Activated CD8-positive, alpha-beta memory T cell treated with anti-CD3 and anti-CD28 coated beads, Interleukin-2, amount 50 U/mL, for 48 hours (primary cell): ENCODE measurements at places on chromosomes 7 and 10.

- DNase-seq, result no peak
Measured at GRCh38 chr10:4568731-4569130, 257.3 kb upstream of the AKR1E2 start.

- no peak for DNase-seq
Measured at GRCh38 chr10:71727105-71727737, 7.6 kb upstream of the C10orf105 start.

DNA sequence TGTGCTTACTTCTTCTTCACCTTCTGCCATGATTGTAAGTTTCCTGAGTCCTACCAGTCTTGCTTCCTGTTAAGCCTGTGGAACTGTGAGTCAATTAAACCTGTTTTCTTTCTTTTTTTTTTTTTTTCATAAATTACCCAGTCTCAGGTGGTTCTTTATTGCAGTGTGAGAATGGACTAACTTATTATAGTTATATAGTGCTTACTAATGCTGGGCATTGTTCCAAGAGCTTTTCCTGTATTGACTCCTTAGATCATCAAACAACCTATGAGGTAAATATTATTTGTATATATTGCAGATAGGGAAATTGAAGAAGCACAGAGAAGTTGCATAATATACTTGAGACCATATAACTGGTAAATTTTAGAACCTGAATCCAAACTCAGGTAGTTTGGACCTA lies 98.1 kb downstream of the MBL2 start:
- no peak for DNase-seq

- no peak for DNase-seq
Measured at GRCh38 chr7:39379416-39379815, 186.8 kb upstream of the YAE1 start.

- no peak for DNase-seq
Measured at GRCh38 chr7:77458786-77459185, 42.6 kb upstream of the GSAP start.

DNA sequence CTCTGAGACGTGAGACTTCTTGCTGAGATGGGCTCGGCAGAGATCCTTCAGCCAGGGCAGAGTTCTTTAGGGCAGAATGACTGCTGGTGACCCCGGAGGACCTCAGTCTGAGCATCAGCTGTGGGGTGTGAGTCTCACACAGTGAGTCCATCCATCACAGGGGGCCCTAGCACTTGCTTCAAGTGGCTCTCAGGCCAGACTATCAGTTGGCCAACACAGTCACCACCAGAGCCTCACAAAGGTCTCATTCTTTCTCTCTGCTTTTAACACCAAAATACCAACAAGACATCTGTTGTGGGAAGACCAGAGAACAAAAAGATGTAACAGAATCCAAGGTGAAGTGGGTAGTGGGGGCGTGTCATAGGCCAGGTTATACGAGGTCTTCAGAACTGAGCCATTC lies 345.6 kb upstream of the NRP1 start:
- DNase-seq, result no peak

DNA sequence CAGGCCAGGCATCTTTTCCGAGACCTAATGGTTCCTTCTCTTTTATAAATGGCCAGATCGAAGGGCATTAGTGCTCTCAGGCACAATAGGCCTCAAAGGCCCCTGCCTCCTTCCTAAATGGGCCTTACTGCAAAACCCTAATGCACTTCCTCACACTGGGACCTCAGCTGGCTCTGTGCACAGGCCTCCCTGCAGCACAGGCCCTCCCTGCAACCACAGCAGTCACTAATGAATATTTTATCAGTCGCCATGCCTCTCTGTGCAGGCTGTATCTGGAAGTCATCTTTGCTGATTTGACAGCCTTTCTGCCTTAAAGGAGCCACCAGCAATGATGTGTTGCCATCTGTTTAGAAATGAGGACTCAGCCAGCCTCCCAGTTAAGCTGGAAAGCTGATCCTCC lies 54.9 kb upstream of the SDK1 start:
- no peak for DNase-seq

DNA sequence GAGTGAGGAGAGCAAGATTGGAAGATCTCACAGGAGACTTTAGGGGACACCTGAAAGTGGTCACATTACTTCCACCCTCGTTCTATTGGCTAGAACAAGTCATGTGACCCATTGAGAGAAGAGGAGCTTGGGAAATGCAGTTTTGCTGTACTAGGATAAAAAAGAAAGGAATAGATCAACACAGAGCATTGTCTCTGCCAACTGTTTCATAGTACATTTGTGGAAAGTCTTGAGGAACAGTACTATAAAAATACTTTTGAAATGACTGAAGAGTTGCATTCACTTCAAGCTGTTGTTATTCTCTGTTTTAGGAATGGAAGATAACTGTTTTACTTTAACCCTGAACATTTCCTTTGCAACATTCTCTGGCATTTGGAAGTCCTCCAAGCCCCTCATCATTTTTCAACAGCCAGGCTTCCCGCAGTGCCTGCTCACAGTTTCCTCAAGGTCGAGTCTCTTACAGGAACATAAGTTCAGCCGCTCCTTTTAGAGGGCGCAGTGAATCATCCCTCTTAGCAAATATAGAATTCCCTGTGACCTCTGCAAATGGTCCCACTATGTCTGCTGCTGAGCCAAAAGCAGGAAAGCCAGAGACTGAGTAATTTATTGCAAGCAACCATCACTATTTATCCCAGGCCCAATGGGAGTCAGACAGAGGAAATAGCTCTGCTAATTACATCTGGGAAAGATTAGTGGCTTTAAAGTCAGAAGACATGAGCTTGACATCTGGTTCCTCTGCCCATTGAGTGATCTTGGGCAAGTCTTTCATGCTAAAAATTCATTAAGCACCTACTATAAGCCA lies 40.7 kb downstream of the MRPL32 start:
- DNase-seq, result no peak
